ENCODE measurements at places on chromosomes 1 and 21.
A peak's percentile ranks its signal among the peaks of the same experiment; 100 is the strongest.

DNA sequence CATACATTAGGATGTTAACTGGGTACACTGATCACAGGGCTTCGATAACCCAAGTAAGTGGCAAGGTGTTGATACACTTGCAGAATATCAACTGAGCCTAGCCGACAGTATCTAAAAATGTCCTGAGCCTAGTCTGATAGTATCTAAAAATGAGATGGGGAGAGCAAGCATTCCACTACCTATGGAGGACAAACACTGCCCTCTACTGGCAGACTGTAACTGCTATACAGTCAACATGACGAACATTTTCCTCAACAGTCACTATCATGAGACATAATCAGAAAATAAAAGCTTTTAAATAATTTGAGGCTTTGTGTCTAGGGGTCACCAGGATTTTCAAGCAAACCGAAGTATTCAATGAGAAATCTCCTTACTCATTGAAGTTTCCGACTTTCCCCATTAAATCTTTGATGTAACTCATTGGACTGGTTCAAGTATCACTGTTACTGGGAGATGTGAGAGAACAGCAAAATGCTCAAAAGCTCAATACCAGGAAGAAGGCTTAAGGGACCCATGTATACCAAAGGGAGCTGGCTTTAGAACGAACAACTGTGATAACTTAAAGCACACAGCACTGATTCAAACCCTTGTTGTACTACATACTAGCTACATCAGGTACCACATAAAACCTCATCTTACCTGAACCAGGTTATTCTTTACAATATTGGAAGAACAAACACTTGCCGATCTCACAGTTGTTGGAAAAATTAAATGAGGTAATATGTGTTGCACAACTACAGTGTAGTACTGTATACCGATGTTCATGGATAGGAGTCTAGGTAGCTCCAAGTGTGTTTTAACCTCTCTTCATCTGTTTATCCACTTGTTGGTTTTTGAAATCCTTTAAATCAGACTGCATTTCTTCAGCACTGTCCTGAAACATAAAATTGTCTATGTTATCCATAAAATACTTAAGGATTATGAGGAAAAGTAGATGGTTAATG is 31.1 kb upstream of the SLC45A3 start:
- DNase-seq = peak; percentile 83

DNA sequence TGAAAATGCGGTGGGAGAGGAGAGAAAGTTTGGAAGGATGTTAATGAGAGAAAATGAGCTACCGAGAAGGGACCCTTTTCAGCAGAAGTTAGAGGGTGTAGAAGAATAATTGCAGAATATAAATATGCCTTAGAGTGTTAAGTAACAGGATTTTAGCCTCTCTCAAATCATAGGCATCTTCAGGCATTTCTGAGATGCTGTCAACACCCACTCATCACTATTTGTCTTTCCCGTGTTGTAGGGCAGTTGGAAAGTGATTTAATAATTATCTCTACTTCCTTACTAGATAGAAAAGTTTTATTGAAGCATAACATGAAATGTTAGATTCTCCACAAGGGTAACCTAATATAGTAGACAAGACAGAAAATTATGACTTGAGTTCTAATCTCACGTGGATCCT is 96.4 kb upstream of the RGS4 start:
- DNase-seq = peak; percentile 43

- DNase-seq = peak; percentile 42
Measured at GRCh38 chr1:39973503-39974135, 18.7 kb downstream of the MFSD2A start.

DNA sequence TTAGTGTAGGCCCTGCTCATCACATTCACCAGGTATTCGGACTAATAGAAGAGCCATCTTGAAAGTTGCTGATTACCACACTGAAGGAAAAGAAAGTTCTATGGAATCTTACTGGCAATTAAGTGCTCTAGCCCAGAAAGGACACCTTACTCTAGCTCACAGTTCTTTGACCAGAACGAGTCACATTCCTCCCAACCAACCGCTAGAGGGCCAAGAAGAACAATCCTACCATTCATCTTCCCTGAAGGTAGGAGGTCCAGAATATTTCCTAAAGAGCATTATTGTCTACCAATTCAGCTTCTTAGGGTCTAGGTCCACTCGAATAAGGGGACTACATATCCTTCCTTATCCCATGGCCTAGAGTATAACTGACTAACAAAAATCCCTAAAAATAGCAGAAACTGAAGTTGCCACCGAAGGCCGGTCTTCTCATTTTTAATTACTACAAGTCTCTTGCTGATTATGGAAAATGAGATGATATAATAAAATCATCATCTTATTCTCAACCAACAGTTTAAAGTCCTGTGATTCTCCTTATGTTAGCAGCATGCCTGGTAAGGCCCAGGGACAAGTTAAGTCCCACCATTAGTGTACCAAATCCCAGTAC is 2.7 kb upstream of the FMO1 start:
- peak; percentile 53 for DNase-seq

DNA sequence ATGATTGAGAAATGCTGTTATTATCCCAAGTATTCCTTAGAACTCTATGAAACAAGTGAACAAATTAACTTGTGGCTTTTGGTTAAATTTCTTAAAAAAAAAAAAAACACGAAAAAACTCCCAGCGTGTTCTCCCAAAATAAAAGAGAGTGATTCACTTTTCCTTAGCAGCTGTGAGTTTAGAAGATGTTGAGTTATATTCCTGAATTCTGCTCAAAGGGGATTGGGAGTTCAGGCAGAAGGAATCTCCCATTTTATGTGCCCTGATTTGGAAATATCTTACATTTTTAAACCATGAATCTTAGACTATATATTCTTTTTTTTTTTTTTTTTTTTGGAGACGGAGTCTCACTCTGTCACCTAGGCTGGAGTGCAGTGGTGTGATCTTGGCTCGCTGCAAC is 34.3 kb downstream of the SMG7 start:
- no peak for DNase-seq

GRCh38 chr1:201930137-201930536 is 16.2 kb downstream of the LMOD1 start:
- no peak for DNase-seq

GRCh38 chr1:118788463-118788862 is 199.7 kb downstream of the TBX15 start:
- peak; percentile 51 for DNase-seq

GRCh38 chr1:22662318-22662717 is 9.3 kb downstream of the C1QB start:
- DNase-seq = peak; percentile 39

DNA sequence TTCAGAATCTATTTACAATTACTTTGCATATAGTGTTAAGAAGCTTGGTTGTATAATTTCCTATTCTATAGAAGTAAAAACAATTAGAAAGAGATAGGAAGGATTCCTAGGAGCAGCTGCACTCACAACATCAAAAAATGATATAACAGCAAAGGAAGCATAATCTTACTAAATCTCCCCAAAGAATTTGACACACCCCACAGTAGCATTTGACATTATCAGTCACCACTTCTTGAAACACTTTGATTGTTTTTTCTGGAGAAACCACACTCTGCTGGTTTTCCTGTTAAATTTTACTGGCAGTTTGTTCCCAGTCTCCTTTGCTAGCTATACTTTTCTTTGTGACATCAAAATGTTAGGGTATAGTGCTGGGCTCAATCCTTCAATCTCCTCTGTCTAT is 100.8 kb upstream of the KIAA1614 start:
- peak; percentile 38 for DNase-seq

DNA sequence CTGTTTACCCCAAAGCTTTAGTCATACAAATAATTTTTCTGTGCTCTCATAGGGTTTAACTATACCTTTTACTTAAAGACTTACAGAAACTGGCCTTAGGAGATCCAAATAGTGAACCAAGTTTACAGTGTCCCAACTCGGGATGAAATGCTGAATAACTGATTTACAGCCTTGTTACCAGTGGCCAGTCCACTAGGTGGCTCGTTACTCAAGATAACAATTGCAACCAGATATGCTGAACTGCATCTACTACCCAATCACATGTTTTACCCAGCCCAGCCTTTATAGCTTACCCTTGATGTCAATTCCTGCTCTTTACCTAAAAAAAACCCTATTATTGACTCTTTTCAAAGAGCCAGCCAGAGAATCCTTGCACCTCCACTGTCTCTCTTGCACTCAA is 1148.8 kb upstream of the ADGRL4 start:
- DNase-seq = no peak

DNA sequence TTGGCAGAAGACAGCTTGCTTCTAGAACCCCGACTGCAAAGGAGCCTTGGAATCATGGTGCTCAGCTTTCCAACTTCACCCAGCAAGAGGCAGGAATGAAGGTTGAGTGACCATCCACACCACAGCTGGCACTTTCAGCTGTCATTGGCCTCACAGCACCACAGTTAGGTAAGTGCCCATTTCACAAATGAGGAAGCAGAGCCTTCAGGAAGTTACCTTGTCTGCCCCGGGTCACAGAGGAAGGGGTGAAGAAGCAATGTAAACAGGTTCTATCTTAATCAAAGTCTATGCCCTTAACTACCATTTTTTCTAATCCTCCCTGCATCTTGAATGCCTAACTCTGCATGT is 156.0 kb downstream of the GLUL start:
- DNase-seq = no peak

GRCh38 chr1:117678246-117678977 is 72.6 kb downstream of the TENT5C start:
- DNase-seq = no peak

DNA sequence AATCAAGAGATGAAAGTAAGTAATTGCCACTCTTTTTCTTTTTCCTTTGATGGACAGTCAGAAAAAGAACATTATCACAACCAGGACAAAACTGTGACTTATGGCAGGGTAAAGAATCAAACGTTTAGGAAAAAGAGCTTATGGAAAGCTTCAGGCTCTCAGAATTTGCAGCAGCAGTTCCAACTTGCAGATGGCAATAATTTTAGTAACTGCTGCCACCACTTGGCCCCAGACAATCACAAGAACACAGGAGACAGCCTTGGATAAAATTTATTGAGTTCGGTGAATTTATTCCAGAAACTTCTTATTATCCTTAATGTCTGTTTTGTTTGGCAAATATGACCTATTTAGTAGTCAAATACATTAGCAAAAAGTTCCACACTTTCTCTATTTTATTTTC is 804.4 kb downstream of the BRINP3 start:
- no peak for DNase-seq

DNA sequence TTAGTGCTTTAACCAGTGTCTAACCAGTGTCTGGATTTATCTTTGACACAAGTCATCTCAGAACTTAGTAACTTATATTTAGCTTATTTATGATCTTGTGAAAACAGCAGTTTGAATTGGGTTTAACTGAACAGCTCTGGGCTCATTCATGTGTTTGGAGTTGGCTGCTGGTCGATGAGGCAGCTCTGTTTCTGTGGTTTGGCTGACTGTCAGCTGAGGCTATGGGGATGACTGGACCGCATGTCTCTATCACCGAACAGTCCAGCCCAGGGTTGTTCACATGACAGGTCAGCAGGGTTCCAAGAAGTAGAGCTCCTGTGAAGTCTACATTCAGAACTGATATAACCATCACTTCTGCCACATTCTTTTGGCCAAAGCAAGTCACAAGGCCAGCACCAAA is 29.1 kb upstream of the C21orf91 start:
- peak; percentile 98 for DNase-seq

GRCh38 chr1:208449951-208450350 is 205.8 kb upstream of the PLXNA2 start:
- DNase-seq = no peak

DNA sequence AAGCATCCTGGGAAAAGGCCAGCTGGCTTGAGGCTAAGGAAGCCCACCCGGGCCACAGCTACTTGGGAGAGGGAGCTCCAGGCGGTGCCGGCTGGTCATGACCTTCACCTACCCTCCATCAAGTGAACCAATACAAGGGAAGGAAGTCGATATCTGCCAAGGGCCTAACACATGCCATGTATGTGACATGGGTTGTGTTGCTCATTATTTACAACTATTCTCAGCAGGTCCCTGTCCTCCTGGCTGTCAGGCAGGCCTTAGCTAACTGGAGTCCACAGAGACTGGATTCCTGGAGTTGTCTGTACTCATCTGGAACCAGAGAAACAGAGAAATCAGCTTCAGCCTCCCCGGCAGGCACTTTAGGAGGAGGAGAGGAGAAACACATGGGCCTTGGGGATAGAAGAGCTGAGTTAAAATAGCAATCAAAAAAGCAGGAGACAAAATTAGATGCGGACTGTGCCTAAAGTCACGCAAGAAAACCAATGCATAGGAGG is 15.7 kb downstream of the TCEA3 start:
- DNase-seq = no peak

GRCh38 chr1:213425376-213426030 is 374.5 kb downstream of the RPS6KC1 start:
- DNase-seq = no peak

DNA sequence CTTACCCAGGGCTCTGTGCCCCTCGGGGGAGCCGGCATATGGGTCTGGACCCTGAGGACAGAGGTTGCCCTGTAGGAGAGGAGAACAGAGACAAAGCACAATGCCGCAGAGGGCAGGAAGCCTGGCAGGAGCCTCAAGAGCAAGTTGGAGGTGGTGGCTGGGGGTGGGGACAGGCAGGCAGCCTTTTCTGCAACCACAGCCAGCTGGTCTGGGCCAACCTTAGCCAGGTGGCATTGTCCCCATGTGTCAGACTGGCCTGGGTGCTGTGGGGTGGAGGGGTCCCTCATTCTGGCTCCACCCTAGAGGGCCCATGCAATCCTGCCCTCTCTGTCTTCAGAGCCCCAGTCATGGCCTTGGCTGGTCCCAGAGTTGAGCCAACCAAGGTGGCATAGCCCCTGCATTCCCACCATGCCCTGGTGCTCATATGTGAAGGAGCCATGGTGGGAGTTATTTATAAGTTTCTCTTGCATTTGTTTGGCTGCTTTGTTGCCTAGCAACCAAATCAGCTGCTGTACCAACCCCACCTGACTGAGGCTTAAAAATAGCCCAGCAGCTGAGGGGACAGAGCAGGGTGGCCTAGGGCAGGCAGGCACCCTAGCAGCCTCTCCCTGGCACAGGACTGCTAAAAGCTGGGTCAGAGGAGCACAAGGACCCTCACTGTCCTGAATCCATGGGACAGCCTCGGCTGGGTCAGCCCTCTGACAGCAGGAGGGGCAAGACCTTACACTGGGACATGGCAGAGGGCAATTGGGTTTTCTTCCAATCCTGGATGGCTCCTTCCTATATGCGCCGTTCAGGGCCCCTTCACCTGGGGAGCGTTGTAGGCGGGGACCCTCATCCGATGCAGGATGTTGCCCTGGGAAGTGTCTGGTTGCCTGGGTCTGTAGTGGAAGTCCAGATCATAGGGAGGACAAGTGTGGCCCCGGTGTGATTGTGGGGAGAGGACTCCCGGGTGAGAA is 19.5 kb downstream of the MAP7D1 start:
- DNase-seq = peak; percentile 65

DNA sequence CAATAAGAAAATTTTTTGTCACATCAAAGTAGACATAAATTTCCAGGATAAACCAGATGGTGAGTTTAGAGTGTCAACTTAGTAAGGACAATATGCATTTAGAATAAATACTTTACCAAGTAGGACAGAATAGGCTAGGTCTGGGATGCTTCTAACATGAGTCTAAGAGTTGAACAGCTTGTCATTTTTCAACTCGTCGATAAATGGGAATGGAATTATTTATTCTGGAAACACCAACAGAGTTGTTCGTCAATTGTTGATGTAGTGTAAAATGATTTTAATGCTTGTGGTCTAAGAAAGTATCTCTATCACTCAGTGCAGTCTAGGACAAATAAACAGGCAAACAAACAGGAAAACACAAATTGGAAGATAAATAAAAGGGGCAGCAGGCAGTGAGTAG is 358.4 kb upstream of the ST6GALNAC5 start:
- DNase-seq = no peak

GRCh38 chr21:43585924-43586413 is 73.3 kb downstream of the HSF2BP start:
- peak; percentile 100 for DNase-seq
